ENCODE measurements at places on chromosomes 3 and 15.

DNA sequence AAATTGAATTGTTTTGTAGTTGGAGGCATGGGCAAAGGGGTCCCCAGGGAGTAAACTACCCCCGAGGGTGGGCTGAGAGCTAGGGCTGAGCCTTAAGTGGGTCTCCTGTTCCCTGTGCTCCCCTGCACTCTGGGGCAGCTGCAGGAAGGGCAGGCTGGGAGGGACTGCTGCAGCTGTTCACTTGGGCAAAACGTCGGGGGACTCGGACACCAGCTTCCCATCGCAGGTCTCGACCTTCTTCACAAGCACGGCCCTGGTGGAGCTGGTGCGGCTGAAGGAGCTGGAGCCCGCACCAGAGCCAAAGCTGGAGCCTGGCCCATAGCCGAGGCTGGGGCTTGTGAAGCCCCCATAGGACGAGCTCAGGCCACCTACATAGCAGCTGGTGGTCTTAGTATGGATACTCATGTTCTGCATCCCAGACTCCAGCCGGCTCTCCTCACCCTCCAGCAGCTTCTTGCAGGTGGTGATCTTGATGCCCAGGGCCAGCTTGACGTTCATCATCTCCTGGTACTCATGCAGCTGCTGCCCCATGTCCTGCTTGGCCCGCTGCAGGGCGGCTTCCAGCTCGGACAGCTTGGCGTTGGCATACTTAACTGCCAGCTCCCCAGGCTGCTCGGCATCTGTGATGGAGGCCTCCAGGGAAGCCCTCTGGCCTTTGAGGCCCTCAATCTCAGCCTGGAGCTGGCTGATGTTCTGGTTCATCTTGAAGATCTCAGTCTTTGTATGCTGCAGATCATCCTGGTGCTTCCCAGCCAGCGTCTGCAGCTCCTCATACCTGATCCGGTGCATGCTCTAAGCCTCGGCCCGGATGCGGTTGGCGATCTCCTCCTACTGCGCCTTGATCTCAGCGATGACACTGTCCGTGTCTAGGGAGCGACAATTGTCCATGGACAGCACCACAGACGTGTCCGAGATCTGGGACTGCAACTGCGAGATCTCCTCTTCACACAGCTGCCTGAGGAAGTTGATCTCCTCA, 423.5 kb upstream of the ARPP21 start:
- DNase-seq, result no peak

- DNase-seq, result no peak
Measured at GRCh38 chr15:93501946-93502345, 412.9 kb upstream of the RGMA start.

GRCh38 chr3:51928438-51928837, 13.3 kb downstream of the RRP9 start:
- DNase-seq, result no peak

GRCh38 chr3:70094197-70094596, 94.7 kb downstream of the SAMMSON start:
- no peak for DNase-seq

DNA sequence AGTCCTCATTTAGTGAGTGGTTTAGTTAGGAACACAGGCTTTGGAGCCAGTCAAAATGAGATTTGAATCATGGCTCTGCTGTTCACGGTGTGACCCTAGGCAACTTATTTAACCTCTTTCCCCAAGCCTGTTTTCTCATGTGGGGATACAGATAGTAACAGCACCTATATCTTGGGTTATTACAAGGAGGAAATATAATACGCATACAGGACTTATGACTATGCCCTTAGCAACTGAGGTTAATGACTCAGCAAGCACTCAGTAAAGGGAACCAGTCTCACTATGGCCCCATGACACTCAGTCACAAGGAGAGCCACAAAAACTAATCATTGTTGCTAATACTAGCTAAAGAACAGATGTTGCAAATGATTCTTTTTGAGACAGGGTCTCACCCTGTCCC, 45.9 kb downstream of the SUMF1 start:
- no peak for DNase-seq

DNA sequence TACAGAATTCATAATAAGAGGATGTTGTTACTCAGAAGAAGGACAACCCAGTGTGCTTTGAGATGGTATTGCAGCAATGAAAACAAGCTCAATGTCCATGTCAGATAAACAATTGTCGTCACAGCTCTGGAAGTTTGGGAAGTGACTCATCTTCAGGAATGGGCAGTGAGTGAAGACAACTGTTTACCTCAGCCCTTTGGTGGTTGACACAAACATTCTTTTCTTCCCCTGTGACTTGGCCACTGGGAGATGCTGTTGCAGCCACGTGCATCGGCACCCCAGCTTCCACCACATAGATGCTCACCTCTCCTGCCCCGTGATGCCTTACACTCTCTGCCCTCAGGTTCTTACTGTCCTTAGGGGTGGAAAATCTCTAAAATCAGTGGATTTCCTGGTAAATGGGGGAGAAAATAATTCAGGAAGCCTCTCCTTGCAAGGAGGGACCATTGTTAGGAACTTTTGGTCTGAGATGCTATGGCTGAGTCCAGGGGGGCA, 114.1 kb upstream of the GALNT15 start:
- DNase-seq, result no peak

- DNase-seq, result no peak
Measured at GRCh38 chr3:182989566-182989965, 9.2 kb upstream of the DCUN1D1 start.

DNA sequence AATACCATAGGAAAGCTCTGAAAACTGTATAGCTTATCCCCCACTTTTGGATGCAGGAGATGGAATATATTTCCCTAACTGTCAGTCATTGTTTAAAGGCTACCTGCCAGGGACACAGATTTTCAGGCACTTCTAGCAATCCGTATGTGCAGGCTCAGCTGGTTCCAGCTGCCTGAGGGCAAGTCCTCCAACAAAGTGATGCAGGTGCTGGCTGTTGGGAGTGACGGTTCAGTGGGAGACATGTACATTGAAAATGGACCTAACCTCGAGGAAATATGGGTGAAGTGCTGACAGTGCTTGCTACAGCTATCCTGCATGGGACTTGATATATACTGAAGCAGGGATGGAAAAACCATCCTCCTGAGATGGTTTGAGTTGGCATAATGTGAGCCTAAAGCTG, 153.1 kb upstream of the GAP43 start:
- DNase-seq, result no peak
